Stimulated activated naive CD4-positive, alpha-beta T cell (primary cell): ENCODE measurements at places on chromosomes 16 and 17.
A peak's percentile ranks its signal among the peaks of the same experiment; 100 is the strongest.

GRCh38 chr17:71099003-71099714, 929.8 kb downstream of the KCNJ2 start:
- DNase-seq, result no peak

DNA sequence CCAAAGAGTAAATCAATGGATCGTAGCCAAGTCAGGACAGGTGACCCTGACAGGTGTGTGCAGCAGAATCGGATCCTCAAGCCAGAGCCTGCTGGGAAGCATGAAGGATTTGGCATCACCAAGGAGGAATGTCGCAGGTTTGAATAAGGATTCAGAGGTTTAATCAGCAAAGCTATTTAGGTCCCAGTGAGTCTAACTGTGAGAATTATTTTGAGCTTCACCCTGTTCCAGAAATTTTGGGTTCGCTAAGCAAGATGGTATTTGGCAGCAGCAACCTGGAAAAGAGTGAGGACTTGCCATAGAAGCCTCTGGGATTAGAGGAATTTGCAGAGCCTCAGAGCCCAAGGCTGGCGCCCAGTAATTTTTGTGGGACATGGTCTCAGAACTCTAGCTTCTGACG, 173.0 kb downstream of the CCDC182 start:
- DNase-seq, result no peak

GRCh38 chr16:47990676-47991075, 165.1 kb downstream of the ABCC12 start:
- no peak for DNase-seq

- DNase-seq, result no peak
These were observed 391.3 kb upstream of the XYLT1 start for GRCh38 chr16:17861981-17862479.

DNA sequence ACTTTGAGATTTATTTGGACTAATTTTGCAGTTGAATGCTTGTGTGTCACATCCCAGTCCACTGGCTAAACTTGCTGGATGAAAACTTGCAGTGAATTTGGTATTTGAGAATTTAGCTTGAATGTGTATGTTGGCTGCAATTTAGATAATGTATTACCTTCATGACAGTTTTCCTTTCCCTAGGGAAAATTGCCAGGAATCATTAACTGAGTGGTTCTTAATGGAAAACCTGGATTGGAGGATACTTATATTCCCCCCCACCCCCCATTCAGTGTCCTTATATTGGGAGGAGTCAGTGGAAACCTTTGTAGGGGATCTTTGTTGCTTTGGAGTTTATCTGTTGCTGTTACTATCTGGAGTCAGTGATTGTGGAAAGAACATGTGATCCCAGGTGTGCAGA, 67.6 kb downstream of the KPNA2 start:
- no peak for DNase-seq

DNA sequence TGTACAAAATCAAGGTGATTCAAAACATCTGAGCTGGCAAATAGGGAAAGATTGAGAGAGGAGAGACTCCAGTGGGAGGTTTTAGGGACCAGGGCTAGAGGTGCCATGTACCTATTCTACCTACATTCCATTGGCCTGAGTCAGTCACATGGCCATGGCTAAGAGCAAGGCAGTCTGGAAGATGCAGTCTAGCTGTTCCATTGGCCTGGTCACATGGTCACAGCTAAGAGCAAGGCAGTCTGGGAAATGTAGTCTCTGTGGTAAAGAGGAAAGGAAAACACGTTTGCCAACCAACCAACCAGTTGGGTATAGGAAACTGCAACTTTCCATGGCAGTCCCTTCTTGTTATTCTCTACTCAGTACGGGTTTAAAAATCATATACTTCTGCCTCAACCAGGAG, 369.1 kb downstream of the XYLT1 start:
- no peak for DNase-seq

DNA sequence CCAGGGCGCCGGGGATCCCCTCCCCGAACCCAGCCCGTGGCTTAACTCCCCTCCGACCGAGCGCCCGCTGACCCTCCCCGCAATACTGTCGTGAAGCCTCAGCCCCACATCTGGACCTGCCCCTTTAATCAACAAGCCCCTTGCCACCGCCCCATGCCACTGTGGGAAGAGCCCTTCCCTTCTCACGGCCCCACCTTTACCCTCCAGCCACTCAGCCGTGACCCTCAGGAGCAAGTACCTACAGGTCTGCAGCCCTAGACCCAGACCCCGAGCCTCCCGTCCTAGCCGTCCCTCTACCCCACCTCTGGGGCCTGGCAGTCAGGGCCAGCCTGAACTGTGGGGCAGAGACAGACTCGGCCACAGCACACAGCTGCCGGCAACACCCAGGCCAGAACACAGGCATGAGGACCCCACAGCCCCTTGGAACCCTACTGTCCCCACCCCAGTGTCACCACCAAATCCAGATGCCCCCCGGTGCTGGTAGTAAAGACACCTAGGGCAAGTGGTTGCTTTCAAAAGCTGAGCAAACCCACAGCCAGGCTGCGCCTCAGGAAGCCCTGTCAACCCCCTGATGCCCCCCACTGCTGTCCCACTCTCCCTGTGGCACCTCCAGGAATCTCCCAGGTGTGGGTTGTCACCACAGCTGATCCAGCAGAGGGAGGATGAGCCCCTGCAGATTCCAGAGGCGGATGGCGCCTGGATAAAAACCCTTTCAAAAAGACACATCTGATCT, 1.4 kb downstream of the NXPH3 start:
- no peak for DNase-seq

DNA sequence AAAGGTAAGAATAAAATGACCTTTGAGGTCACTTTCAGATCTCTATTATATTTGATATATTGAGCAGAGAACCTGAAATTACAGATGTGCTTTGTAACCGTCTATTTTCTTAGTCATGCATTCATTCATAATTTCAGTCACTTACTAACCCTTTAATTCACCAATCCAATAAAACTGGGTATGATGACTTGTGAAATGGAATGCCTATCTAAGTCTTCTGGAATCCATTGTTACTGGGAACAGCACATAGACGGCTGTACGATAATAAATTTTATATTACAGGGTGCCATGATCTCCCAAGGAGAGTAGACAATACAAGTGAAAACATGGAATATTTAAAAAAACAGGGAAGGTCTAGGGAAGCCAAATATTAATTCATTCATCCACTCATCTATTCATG, 22.9 kb downstream of the CDH11 start:
- DNase-seq, result no peak

- peak; percentile 23 for DNase-seq
These were observed 1.3 kb downstream of the CAVIN1 start for GRCh38 chr17:42421507-42422338.

DNA sequence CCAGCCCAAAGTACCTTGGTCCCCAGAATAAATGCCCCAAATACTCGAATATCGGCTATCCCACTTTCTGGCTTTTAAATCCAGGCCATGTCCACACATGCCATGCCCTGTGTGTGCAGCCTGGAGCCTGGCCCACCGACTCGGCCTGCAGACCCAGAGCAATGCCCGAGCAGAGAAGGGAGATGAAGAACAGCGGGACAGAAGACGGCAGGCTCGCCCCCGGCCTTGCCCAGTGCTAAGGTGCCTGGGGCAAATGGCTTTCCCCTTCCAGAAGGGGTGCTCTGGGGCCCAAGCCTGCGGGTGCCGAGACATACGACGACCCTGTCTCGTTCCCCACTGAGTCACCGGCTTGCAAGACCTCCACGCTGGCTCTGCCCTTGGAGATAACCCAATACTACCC, 8.0 kb downstream of the CLUH start:
- no peak for DNase-seq

DNA sequence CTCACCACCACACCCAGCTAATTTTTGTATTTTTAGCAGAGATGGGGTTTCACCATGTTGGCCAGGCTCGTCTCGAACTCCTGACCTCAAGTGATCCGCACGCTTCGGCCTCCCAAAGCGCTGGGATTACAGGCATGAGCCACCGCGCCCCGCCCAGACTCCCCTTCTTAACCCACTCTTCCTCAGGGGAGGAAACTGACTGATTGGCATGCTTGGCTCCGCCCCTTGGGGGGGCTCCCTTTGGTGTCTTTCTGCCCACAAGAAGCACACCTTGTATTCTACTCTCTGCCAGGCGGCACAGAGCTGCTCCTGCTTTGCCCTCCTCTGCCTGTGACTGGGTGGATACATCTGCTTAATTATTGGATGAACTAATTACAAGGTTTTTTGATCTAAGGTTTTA, 4.7 kb upstream of the ASGR2 start:
- no peak for DNase-seq

DNA sequence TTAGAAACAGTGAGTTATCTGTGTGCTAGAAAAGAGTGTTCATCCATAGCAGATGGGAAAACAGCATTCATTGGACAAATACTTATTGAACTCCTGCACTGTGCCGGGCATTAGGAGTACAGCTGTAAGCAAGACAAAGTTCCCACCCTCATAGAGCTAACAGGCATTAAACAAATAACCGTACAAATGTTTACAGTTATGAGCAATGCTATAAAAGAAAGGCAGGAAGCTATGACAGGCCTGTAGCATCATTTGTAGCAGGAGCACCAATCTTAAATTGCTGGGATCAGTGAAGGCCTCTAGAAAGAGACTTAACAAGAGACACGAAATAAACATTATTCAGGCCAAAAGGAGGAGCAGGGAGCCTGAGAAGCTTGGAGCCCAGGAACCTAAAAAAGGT, 15.6 kb downstream of the SDR42E1 start:
- no peak for DNase-seq

DNA sequence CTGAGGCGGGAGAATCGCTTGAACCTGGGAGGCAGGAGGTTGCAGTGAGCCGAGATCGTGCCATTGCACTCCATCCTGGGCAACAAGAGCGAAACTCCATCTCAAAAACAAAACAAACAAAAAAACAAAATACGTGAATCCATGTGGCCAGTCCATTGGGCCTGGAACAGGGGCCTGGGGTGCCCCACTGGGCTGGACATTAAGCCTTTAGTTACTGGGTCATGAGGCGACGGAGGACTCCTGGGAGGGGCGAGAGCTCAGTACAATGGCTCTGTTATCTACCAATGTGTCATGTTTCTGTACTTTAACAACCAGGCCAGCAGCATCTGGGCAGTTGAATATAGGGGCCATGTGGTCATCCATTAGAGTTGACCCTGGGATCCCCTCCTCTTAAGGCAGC, 18.9 kb upstream of the CLEC18A start:
- no peak for DNase-seq

DNA sequence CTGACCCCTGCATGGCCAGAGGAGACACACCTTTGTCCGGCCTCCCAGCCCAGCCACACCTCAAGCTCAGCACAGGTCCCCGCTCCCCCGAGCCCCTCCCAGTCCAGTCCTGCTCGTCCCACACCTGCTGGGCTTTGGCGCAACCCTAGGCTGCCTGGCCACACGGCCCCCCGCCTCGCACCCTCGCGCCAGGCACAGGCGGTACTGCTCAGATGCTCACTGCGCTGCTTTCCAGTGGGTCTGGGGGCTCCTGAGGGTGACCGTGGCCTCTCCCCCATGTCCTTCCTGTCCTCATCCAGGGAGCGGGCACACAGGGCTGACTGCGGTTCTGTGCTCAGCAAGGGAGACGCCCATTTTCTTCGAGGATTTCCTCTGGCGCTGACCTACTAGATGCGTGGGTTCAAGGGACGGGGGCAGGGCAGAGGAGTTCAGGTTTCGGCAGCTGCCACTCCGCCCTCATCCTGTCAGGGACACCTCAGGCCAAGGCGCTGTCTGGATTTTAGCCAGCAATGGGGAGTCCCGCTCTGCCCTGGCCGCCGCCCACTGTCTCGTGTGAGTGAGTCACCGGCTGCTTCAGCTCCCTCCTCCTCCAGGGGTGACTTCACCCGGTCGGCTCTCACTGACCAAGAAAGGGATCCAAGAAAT, 118.0 kb upstream of the ZNF469 start:
- no peak for DNase-seq
